ENCODE measurements at places on chromosomes 5 and 9. TPM values are rescaled to one million over a fixed set of nuclear protein-coding genes. Genes with fewer than 3 reads are reported as not detected.

Gene CDKN2B
- 10.6 TPM for total RNA-seq

- no peak overlapping the region for H3K27ac ChIP-seq
- DNase-seq, result no peak
- no peak overlapping the region for H3K4me3 ChIP-seq
- no peaks in the 10 kb centered on the region for H3K27me3 ChIP-seq
- peaks cover 8% of the 10 kb centered on the region for H3K4me1 ChIP-seq
These were observed 53.5 kb downstream of the ICE1 start for GRCh38 chr5:5475975-5476374.

DNA sequence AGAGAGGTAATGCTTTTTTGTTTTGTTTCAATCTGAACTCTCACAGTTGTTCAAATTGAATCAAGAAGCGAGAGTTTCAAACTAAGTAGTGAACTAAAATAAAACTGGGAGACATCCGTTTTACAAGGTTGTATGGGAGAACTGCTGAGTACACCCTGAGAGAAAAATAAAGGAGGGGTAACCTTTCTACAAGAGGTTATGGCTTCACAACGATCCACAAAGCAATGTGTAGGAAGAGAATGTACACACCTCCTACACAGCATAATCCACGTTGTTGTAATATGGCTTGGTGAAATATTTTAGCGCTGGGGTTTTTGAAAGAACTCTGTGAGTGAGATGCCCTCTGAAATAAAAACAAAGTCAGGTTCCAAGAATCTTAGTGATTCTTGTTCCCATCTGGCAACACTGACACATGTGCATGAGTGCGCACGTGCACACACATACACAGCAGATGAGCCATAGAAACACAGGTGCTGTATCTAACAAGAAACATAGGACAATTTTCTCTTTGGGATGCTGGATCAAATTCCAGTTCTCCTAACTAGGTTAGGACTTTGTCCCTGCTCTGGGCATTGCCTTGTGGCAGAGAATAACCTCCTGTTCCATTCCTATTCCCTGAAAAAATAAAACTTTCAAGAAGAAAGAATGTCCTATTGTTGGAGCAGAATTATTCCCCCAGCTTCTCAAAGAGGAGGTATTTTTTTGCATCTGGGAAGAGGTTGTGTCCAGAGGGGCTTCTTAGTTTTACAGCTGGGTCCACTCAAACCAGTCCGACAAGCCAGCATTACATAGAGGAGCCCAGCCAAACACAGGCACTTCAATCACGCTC is 94.5 kb upstream of the EFNA5 start:
- no peak overlapping the region for H3K27ac ChIP-seq
- no peak overlapping the region for H3K4me3 ChIP-seq
- no peaks in the 10 kb centered on the region for H3K27me3 ChIP-seq
- DNase-seq, result no peak

Gene IL17B
- total RNA-seq, result not detected

Gene GLDC
- 0.11 TPM for total RNA-seq

- H3K27me3 ChIP-seq, result no peaks in the 10 kb centered on the region
- no peak overlapping the region for H3K4me3 ChIP-seq
These were observed 470.6 kb downstream of the CCDC171 start for GRCh38 chr9:16023446-16023845.

Gene CAVIN4
- 1.9 TPM for total RNA-seq

DNA sequence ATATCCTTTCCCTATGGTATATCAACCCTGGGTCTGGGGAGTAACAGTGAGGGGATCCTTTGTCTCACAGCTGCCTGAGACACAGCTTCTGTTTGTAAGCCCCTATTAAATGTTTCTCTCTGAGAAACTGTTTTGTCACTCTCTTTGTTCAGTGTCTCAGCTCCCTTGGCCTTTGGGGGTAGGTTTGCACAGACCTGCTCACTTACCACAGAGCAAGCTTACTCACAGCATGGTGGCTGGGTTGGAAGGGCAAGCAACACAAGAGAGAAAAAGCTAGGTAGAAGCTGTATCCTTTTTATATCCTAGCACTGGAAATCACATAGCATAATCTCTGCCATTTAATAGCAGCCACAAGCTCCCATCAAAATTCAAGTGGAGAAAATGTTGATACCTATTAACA is 4.5 kb downstream of the BAAT start:
- peaks cover 26% of the 10 kb centered on the region for H3K4me1 ChIP-seq
- H3K27me3 ChIP-seq, result no peaks in the 10 kb centered on the region
- H3K36me3 ChIP-seq, result no peaks in the 10 kb centered on the region
- H3K4me3 ChIP-seq, result no peak overlapping the region
- no peak for DNase-seq

DNA sequence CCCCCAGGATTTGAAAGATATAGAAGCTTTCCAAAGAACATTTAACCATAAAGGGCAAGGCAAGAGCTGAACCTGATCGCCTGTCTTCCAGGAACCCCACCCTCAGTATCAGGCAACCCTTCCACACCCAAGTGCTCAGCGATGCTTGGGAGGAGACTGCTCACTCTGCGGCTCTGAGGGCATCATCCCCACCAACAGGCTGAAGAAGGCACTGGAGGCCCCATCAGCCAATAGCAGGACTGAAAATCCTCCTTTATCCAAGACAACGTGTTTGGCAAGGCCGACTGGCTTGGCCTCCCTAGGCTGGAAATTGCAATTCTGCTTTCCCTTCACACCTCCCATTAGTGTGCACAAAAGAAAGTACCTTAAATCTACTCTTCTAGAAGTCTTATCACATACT is 1.4 kb upstream of the PPP2CA start:
- DNase-seq, result peak; percentile 70
- H3K36me3 ChIP-seq, result no peaks in the 10 kb centered on the region
- H3K27me3 ChIP-seq, result no peaks in the 10 kb centered on the region

- no peak overlapping the region for H3K4me3 ChIP-seq
- no peaks in the 10 kb centered on the region for H3K4me1 ChIP-seq
- DNase-seq, result peak; percentile 14
- no peak overlapping the region for H3K27ac ChIP-seq
- no peaks in the 10 kb centered on the region for H3K27me3 ChIP-seq
- no peaks in the 10 kb centered on the region for H3K36me3 ChIP-seq
These were observed 115.4 kb upstream of the PPP2R2B start for GRCh38 chr5:146993876-146994530.

- no peak for DNase-seq
- H3K27ac ChIP-seq, result no peak overlapping the region
- no peaks in the 10 kb centered on the region for H3K27me3 ChIP-seq
- H3K4me1 ChIP-seq, result no peaks in the 10 kb centered on the region
- H3K36me3 ChIP-seq, result no peaks in the 10 kb centered on the region
These were observed 229.7 kb downstream of the ICE1 start for GRCh38 chr5:5652181-5652580.

DNA sequence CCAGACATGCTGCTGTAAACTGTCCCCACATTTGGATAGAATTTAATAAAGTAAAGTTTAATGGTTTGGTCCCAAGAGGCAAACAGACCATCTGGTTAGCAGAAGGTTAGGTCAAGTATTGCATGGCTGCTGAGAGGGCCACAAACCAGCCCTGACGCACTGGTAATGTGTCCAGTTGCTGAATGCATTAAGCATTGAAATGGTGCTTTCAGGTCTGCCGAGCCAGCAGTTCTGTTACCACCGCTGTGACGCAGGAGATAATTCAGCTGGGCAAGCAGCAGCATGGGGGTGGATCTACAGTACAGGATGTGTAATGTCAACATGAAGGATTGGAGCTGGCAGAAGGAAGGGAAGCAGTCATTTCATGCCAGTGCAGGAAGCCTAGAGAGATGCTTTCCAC is 16.0 kb downstream of the ZNF462 start:
- H3K27me3 ChIP-seq, result no peaks in the 10 kb centered on the region
- peak overlapping the region; percentile 38 for H3K27ac ChIP-seq
- no peak overlapping the region for H3K4me3 ChIP-seq

DNA sequence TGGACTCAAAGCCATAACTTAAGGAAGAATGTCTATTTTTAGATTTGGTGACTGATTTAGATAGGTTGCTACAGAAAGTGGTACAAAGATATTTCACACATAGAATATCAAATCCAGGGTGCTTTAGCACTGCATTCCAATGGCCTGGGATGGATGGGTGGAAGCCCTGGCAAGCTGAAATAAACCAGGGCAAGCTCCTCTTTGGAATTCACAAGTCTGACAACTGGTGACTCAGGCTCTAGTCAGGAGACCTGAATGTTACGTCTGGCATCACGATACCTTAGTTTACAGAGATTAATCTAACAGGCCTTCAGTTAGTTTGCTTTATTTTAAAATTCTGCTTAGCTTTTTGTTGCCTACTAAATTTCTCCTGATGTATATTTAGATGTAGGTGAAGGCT is 144.0 kb downstream of the TMC1 start:
- DNase-seq, result peak; percentile 89
- H3K4me1 ChIP-seq, result peaks cover 50% of the 10 kb centered on the region
- no peak overlapping the region for H3K4me3 ChIP-seq
- H3K27me3 ChIP-seq, result no peaks in the 10 kb centered on the region

DNA sequence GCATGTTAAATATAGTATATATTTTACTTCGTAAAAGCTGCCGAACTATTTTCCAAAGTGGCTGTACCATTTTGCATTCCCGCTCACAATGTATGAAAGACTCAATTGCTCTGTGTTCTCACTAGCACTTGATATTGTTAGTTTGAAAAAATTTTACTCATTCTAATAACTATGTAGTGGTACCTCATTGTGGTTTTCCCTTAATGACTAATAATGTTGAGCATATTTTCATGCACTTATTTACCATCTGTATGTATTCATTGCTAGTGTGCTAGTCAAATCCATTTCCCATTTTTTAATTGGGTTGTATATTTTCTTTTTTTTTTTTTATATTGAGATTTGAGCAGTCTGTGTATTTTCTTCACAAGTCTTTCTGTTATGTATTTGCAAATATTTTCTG is 58.4 kb downstream of the RANBP17 start:
- H3K4me3 ChIP-seq, result no peak overlapping the region
- H3K36me3 ChIP-seq, result no peaks in the 10 kb centered on the region
- no peaks in the 10 kb centered on the region for H3K27me3 ChIP-seq
- no peaks in the 10 kb centered on the region for H3K4me1 ChIP-seq
- peak; percentile 8 for DNase-seq

Gene FRRS1L
- total RNA-seq, result not detected

GRCh38 chr5:154570572-154571324 is 92.7 kb upstream of the HAND1 start:
- peaks cover 52% of the 10 kb centered on the region for H3K27me3 ChIP-seq
- H3K27ac ChIP-seq, result no peak overlapping the region
- H3K36me3 ChIP-seq, result no peaks in the 10 kb centered on the region
- H3K4me3 ChIP-seq, result no peak overlapping the region

- no peak overlapping the region for H3K4me3 ChIP-seq
- no peak overlapping the region for H3K27ac ChIP-seq
- no peaks in the 10 kb centered on the region for H3K36me3 ChIP-seq
- no peak for DNase-seq
- no peaks in the 10 kb centered on the region for H3K27me3 ChIP-seq
These were observed 41.7 kb downstream of the C5orf15 start for GRCh38 chr5:133926489-133927299.

DNA sequence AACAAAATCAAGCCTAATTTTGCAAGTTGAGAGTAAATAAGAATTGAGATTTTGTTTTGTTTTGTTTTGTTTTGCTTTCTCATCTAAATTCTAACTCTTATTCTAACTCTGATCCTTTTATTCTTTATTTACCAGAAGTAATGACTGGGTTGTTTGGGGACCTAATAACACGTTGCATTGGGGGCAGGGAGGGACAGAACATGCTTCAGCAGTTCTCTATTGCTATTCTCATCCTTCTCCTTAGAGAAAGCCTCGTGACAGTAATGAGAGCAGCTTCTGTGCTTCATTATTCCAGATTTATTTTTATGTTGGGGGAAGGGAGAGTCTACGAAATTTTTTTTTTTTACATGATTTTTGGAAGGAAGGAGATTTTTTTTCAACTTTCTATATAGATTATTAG is 21.1 kb downstream of the CPEB4 start:
- H3K27me3 ChIP-seq, result no peaks in the 10 kb centered on the region
- peaks cover 10% of the 10 kb centered on the region for H3K4me1 ChIP-seq
- H3K4me3 ChIP-seq, result no peak overlapping the region
- no peak overlapping the region for H3K27ac ChIP-seq

GRCh38 chr5:80083101-80083890 is 48.1 kb downstream of the THBS4 start:
- peak overlapping the region; percentile 64 for H3K27ac ChIP-seq
- no peaks in the 10 kb centered on the region for H3K36me3 ChIP-seq
- DNase-seq, result peak; percentile 94
- peak overlapping the region; percentile 72 for H3K4me3 ChIP-seq
- H3K4me1 ChIP-seq, result peaks cover 4% of the 10 kb centered on the region

DNA sequence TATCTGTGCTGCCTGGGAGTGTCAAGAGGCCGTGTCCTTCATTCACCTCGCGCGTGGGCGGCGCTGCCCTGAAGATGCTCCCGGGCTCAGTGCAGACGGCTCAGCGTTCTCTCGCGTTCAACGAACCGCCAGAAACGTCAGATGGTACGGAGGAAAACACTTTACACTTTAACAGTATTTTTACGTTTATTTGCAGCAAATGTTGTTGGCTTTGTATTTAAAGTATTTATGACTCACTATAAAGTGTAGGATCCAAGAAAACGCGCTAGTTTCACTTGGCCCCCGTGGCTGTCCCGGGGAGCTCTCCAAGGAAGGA is 544 bp upstream of the ERCC6L2 start:
- no peak overlapping the region for H3K4me3 ChIP-seq
- peak; percentile 88 for DNase-seq
- H3K36me3 ChIP-seq, result no peaks in the 10 kb centered on the region

Measured in GM23248 (cell line).